ENCODE measurements at places on chromosomes 12 and 14.

DNA sequence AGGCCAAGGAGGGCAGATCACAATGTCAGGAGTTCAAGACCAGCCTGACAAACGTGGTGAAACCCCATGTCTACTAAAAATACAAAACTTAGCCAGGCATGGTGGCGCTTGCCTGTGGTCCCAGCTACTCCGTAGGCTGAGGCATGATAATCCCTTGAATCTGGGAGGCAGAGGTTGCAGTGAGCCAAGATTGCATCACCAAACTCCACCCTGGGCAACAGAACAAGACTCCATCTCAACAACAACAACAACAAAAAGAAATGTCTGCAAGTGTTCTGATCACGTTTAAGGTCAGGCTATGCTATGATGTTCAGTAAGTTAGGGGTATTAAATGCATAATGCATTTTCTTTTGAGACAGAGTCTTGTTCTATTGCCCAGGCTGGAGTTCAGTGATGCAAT, 6.7 kb upstream of the PLD4 start:
- no peak for DNase-seq

GRCh38 chr12:131832321-131833231, 4.4 kb downstream of the MMP17 start:
- DNase-seq: peak; percentile 87

DNA sequence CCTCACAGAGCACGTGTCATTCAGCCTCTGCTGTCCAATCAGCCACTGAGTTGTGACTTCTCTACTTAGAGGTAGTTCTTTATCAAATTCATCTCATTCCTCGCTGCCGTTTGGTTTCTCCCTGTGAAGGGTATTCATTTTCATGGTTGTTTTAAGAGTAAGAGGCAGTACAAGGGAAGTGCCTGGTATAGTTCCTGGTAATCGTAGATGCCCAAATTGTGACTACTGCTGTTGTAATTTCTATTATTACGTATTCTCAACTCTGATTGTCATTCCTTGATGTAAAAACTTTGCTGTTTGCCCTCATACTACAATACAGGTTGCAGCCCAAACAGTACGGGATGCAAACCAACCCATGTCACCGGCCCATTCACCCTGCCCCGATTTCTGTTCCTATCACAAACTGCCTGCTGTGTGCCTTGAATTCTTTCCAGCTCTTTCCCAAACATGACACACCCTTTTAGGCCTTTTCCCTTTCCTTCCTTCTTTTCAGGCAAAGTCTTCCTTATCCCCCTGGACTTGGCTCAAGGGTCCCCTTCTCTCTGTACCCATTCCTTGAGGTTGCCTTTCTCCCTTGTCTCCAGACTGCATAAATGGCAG, 93.0 kb downstream of the SLC25A47 start:
- DNase-seq: no peak

DNA sequence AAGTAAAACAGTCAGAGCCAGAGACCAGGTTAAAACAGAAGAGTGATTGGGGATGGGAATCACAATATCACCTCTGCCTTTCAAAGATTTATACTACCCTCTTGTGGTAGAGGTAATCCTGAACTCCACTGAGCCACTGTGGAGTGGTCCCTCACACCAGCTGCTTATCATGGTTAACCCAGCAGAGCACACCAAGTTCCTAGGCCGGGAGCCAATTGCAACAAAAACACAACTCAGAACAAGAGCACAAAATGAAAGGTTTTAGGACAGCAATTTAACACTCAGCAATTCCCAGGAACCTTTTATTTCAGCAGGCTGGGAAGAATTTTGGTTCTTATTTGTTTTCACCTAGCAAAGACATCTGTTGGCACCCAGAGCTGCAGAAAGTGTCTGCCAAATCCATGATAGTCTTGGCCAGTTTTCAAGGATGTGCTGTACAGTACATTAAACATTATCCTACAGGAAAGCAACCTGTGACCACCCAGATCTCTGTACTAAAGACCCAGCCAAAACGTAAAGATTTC, 220.5 kb upstream of the ATXN7L3B start:
- peak; percentile 59 for DNase-seq

GRCh38 chr12:124745891-124746570, 117.6 kb downstream of the SCARB1 start:
- DNase-seq: peak; percentile 90

DNA sequence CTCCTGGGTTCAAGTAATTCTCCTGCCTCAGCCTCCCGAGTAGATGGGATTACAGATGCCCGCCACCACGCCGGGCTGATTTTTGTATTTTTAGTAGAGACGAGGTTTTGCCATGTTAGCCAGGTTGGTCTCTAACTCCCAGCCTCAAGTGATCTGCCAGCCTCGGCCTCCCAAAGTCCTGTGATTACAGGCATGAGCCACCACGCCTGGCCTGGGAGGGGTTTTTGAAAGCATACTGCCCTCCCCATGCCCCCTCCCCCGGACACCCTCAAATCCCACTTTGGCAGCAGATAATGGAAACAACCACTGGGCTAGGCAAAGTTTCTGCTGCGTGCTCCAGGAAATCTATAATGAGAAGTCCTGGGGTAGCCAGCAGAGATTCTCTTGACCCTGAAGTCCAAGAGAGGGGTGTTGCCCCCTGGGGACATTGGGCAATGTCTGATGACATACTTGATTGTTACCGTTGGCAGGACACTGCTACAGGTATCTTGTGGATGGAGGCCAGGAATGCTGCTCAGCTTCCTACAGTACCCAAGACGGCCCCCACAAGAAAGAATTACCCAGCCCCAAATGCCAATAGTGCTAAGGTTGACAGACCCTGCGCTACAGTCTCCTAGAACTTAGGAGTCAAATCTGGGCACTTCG, 18.7 kb upstream of the FBXO21 start:
- no peak for DNase-seq

DNA sequence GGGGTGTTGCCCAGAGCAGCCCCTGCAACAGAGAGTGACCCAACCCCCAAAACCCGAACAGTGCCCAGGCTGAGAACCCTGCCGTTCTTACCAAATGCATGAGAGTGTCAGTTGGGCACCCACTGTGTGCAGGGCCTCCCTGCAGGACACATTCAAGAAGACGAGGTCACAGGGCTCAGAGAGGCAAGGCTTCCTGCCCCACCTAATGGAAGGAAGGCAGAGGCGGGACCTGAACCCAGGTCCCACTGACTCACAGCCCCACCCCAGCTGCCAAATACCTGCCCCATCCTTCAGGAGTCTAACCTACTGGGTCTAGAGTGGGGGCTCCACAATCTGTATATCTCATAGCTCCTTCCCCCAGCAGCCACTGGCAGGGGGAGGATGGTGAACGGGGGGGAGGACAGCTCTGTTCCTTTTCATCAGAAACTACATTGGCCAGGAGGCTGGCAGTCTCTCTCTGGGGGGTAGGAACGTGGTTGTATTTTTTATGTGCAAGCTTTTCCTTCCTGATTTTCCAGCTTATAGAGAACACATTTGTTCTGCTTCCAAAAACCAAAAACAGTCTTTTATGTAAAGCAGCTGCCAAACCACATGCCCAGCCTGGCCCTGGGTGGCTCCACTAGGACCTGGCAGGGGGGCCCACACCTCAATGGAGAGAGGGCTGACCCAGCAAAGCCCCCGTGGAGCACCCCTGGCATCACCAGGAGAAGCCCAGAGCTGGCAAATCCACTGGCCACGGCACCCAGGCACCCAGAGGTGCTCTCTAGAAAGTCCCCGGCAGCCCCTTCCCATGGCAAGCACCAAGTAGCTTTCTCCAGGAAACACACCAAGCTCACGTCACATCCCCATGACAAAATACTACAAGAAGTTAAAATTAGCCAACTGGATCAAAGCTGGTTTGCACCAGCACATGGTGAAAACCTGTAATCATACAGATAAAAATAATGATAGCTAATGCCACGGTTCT, 17.0 kb downstream of the NCOR2 start:
- DNase-seq: no peak

GRCh38 chr12:57240066-57240921, 10.7 kb downstream of the STAC3 start:
- DNase-seq: peak; percentile 75

DNA sequence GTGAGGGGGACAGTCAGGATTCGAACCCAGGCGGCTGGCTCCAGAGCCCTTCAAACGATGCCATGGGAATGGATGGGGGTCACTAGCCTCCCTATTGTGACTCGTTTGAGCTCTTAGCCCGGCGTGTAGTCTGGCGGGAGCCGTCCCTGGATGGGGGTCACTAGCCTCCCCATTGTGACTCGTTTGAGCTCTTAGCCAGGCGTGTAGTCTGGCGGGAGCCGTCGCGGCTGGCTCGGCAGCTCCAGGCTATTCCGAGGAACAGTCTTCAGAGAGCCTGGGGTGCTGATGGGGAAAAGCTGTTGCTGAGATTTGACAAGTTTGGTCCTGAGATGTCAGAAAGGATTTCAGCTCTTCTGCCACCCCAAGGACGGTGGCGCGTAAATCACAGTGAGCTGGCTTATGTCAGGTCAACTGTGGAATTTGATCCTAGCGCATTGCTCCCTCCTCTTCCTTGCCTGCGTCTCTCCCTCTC, 58.3 kb downstream of the CALM1 start:
- no peak for DNase-seq

DNA sequence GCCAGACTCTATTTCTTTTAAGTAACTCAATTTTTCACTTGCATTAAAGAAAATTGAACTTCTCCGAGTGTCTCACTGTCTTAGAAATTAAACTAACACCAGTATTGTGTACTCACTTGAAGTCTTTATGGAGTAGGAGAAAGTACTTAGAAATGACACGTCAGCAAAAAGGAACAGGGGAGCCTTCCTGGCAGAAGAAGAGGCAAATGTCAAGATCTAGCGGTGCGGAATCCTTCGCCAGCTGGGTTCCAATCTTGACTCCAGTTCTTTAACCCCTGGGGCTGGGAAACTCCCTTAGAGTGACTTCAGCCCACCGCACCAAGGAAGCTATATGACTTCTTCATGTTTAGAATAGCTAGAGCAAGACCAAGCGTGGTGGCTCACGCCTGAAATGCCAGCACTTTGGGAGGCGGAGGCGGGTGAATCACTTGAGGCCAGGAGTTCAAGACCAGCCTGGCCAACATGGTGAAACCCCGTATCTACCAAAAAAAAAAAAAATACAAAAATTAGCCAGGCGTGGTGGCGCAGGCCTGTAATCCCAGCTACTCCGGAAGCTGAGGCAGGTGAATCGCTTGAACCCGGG, 34.4 kb downstream of the WBP11 start:
- peak; percentile 24 for DNase-seq

- no peak for DNase-seq
Observed at GRCh38 chr12:49911213-49911605, 7.5 kb upstream of the FAIM2 start.

DNA sequence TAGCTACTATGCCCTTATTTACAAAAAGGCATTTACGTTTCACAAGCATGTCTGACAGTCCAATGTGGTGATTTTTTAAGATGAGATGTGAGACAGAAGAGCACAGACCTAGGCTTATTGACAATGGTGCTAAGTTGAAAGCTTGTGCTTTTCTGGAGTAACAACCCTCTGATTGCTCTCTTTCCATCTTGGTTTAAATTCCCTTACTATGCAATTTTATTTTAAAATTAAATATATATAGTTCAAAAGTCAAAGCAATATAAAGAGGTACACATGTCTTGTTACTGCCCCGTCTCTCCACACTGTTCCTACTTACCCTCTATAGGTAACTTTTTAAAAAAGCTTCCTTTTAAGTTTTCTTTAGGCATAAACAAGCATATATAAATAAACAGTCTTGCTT, 39.4 kb upstream of the BBS10 start:
- DNase-seq: no peak

GRCh38 chr14:81132468-81132867, 88.3 kb downstream of the GTF2A1 start:
- no peak for DNase-seq

GRCh38 chr14:105879503-105879866, 353.1 kb downstream of the TMEM121 start:
- no peak for DNase-seq

DNA sequence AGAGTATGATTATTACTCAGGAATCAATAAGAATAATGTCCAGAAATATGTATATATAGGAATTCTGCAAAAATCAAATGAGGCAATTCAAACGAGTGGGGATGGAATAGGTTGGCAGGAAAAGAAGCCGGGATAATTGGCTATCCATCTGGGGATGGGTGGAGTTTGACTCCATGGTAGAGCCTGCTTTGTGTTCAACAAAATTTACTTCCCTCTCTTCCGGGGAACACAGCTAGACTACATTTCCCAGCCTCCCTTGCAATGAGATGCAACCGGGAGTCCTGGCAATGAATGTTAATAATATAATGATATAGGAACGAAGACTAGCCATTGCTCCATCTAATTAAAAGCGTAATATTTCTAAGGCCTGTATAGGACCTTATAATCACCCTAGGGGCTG, 146.6 kb downstream of the EFCAB11 start:
- DNase-seq: no peak

- no peak for DNase-seq
Observed at GRCh38 chr12:77492536-77492935, 338.2 kb upstream of the NAV3 start.

- DNase-seq: no peak
Observed at GRCh38 chr14:73913256-73913655, 26.6 kb downstream of the ZNF410 start.

GRCh38 chr12:288687-289086, 26.1 kb upstream of the SLC6A13 start:
- peak; percentile 56 for DNase-seq

DNA sequence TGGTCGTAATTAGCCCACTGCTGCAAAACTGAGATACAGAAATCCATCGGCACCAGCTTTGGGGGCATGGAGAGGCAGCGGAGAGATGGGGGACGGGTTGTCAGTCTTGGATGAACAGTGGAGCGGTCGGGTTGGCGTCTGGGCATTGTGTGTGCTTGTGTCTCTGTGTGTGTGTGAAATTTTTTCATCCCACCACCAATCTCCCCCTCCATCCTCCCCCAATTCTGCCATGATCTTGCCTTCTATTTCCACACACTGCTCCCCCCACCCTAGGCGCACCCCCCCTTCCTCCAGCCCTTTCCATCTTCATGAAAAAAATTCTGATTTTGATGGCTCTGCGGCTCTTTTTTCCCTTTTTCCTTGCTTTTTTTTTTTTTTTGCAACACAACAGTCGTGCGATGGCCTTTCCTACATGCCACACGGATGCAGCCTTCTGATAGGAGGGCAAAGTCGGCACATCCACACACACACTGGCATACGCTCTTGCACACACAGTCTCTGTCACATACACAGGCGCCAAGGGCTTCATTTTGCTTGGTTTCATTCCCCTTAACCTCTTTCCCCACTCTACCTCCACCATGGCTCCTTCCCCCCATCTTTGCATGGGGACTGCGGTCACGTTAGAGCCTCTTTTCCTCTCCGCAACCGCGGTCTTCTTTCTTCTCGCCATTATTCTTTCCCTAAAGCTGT, 3.3 kb downstream of the NRXN3 start:
- no peak for DNase-seq

DNA sequence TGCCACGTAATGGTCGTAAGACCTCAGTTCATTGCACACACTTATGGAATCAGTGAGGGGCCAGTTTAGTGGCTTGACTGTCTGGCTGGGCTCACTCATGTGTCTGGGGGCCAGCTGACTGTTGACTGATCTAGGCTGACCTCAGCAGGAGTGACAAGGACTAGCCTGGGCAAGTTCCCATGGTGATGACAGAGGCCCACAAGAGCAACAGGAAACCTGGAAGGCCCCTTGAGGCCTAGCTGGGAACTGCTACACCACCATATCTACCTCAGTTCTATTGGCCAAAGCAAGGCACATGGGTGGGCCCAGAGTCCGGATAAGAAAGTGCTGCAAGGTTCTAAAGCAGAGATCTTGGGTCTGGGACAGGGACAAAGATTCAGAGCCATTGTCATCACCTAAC, 21.3 kb upstream of the RFLNA start:
- DNase-seq: peak; percentile 59
